ENCODE measurements at places on chromosomes 4 and X. TPM values are rescaled to one million over a fixed set of nuclear protein-coding genes. Genes with fewer than 3 reads are reported as not detected.

The MAGEC1 gene
- not detected for total RNA-seq

The H2BW2 gene
- total RNA-seq, result not detected

The POU3F4 gene
- total RNA-seq, result not detected

The GLUD2 gene
- 0.79 TPM for total RNA-seq

The KCND1 gene
- 0.22 TPM for total RNA-seq

The HTN3 gene
- total RNA-seq, result not detected

The TCEANC gene
- 3.2 TPM for total RNA-seq

The CBR4 gene
- 10.0 TPM for total RNA-seq

The ADH1A gene
- not detected for total RNA-seq

The XAGE2 gene
- total RNA-seq, result not detected

The ADAD1 gene
- total RNA-seq, result not detected

The CFAP47 gene
- total RNA-seq, result not detected

The MAB21L2 gene
- total RNA-seq, result 0.20 TPM

The POLN gene
- total RNA-seq, result 1.3 TPM

The PDZD4 gene
- 0.60 TPM for total RNA-seq

The GAGE2A gene
- not detected for total RNA-seq

GRCh38 chr4:36115312-36115711 lies 129.0 kb downstream of the ARAP2 start:
- DNase-seq, result no peak

DNA sequence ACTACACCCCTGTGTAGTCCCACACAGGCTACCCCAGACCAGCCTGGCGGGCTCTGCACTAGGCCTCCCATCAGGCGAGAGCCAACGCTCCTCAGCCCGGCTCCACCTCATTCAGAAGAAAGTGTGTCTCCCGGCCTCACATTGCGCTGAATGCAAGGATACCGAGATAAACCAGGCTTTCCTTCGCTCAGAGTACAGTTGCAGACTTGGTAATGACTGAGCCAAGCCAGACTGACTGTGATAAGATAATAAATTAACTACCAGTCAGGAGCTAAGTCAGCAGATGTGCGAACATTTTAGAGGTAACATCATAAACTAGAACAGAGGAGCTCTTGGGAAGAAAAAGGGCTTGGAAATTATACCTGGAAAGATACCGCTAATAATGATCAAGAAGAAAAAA lies 397.6 kb downstream of the TRIML1 start:
- no peak for DNase-seq

- DNase-seq, result no peak
Observed at GRCh38 chr4:160038615-160039014, 935.7 kb downstream of the RAPGEF2 start.

DNA sequence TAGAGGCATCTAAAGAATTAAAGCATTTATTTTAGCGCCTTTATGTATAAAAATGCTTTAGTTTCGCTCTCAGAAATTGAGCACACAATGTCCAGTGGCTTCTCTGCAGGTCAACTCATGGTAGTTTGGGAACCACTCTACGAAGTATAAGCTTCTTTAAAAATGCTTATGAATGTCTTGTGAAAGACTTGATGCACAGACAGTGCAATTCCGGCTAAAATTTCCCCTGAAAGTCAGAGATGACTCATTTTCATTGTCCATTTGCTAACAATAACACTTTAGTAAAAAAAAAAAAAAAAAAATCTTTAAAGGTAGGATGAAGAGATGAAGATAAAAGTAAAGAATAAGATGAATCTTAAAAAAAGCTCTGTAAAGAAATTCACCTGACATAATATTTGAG lies 117.2 kb downstream of the PDHA2 start:
- no peak for DNase-seq

- DNase-seq, result no peak
Observed at GRCh38 chr4:15811703-15812337, 33.7 kb downstream of the CD38 start.

DNA sequence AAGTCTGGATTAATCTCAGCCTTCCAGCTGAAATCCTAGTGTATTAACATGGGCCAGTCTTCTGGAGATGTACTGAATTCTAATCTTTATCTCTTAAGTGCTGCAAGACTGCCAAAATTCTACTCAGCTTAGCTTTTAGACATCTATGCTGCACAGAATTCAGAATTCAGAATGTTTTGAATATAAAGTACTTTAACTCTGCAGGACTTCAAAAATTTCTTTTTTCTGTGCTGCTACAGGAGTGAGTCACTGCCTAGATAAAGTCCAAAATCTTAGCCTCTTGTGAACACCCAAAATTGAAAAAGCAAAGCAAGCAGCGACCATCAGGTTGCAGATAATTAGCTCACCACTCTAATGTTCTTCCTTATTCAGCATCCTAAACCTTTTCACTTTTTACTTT lies 1092.6 kb upstream of the PCDH10 start:
- no peak for DNase-seq

- DNase-seq, result no peak
Observed at GRCh38 chrX:132063334-132063733, 40.2 kb downstream of the STK26 start.

DNA sequence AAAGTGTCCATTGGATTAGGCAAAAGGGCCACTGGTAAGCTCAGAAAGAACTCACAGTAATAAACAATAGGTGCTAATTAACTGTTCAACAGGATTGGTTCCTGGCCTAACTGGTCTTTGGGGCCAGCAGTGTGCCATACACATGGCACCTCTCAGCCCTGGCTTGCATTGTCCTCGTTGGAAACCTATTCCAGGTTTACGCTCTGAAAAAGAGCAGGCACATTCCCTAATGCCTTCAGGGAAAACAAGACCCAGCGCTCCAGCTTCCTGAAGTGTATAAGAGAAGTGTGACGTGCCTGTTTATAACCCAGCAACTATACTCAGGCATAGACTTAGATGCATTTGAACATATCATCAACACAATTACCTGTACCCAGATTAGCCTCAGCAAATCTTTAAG lies 51.9 kb upstream of the RBM47 start:
- DNase-seq, result no peak

- no peak for DNase-seq
Observed at GRCh38 chr4:10046471-10046870, 25.2 kb upstream of the SLC2A9 start.

- no peak for DNase-seq
Observed at GRCh38 chrX:15413101-15413500, 28.9 kb upstream of the VEGFD start.

- DNase-seq, result peak; percentile 85
Observed at GRCh38 chr4:10089346-10089745, 27.3 kb downstream of the WDR1 start.

- DNase-seq, result peak; percentile 74
Observed at GRCh38 chr4:82948647-82949204, 48.2 kb downstream of the THAP9 start.

GRCh38 chr4:113760795-113761619 lies 531 bp downstream of the CAMK2D start:
- DNase-seq, result peak; percentile 75

GRCh38 chrX:24277405-24277804 lies 36.5 kb downstream of the SUPT20HL2 start:
- no peak for DNase-seq

- no peak for DNase-seq
Observed at GRCh38 chr4:37728064-37728463, 41.9 kb upstream of the RELL1 start.

DNA sequence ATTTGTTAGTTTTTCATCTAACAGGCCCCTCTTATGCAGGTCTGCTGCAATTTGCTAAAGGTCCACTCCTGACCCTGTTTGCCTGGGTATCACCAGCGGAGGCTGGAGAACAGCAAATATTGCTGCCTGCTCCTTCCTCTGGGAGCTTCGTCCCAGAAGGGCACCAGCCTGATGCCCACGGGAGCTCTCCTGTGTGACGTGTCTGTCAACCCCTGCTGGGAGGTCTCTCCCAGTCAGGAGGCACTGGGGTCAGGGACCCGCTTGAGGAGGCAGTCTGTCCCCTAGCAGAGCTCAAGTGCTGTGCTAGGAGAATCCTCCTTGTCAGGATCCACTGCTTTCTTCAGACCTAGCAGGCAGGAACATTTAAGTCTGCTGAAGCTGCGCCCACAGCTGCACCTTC lies 30.5 kb downstream of the ATRX start:
- no peak for DNase-seq

GRCh38 chrX:143058120-143058519 lies 32.4 kb downstream of the SPANXN4 start:
- DNase-seq, result no peak

- DNase-seq, result no peak
Observed at GRCh38 chr4:127936974-127937373, 28.0 kb downstream of the MFSD8 start.

GRCh38 chr4:23369331-23369730 lies 520.5 kb downstream of the PPARGC1A start:
- no peak for DNase-seq

DNA sequence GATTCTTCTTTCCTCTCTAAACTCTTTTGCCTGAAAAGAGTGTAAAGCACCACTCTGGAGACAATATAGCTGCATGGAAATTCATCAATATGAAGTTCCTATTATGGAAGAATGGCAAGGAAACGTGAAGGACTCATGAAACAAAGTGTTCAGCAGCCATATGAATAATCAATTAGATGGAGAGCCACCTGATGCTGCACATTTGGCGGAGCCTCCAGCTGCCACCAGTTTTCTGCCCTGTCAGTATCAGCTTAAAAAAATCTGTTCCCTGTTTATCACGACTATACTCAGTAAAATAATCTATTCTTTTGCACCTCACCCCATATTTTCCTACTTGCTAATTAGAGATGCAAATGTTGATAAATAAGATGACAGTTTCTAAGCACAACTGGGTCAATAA lies 276.0 kb downstream of the UNC5C start:
- DNase-seq, result no peak

DNA sequence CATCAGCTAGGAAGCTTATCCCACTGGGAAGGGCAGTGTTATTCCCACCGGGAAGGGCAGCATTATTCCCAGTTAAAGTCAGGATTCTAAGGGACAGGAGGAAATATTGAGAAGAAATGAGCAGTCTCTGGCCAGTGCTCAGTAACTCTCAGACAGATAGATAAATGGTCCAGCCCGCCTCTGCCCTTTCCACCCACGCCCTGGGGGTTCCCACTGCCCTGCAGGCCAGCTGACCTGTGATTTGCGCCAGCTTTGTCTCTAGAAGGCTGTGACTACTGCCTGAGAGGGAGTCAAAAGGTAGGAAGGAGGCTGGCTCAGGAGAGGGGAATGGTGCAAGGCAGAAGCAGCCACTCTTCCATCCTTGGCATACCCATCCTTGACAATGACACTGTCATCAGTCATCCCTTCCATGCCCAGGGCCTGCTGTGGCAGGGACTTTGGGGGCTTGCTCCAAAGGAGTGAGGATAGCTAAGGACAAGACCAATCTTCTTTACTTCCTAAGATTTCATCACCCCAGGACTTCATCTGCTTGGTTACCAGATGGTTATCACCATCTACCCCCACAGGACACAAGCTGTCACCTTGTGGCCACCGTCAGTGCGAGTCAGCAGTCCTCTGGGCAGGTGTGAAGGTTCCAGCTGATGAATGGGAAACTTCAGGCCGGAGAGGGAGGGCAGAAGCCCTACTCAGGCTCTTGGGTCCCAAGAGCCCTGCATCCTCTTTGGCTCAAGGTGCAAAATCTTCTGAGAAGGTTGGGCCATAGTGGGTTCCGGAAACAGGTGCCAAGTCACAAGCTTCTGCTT lies 49.5 kb downstream of the SEPSECS start:
- DNase-seq, result no peak

- DNase-seq, result no peak
Observed at GRCh38 chr4:20456407-20456806, 204.7 kb downstream of the SLIT2 start.

GRCh38 chr4:38759113-38759789 lies 23.5 kb downstream of the TLR10 start:
- peak; percentile 67 for DNase-seq

- no peak for DNase-seq
Observed at GRCh38 chr4:37453999-37454800, 209.7 kb downstream of the NWD2 start.

- no peak for DNase-seq
Observed at GRCh38 chrX:54994668-54995351, 822 bp upstream of the PFKFB1 start.

GRCh38 chrX:8721536-8721935 lies 10.4 kb downstream of the ANOS1 start:
- no peak for DNase-seq

- DNase-seq, result no peak
Observed at GRCh38 chr4:81562093-81562492, 90.4 kb upstream of the RASGEF1B start.

GRCh38 chrX:32987142-32987541 lies 224.2 kb downstream of the DMD start:
- DNase-seq, result no peak

- DNase-seq, result no peak
Observed at GRCh38 chrX:77967631-77968030, 1.8 kb downstream of the PGAM4 start.

GRCh38 chr4:106707776-106708463 lies 328.2 kb downstream of the DKK2 start:
- DNase-seq, result no peak

DNA sequence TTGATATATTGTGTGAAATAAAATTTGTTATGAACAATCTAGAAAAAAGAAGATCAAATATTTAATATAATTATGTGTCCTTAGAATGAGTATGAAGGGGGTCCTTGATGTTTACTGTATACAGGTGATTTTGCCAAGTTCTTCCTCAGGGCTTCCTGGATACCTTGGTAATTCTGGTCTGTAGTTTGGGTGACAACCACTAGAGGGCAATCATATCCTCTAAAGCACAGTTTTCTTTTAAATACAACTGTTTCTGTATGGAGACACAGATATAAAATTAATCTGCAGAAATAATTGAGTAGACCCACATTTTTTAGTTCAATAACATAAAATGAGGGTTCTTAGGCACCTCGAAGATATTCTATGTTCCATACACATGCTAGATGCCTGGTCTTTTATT lies 157.7 kb downstream of the SPANXN1 start:
- peak; percentile 30 for DNase-seq

DNA sequence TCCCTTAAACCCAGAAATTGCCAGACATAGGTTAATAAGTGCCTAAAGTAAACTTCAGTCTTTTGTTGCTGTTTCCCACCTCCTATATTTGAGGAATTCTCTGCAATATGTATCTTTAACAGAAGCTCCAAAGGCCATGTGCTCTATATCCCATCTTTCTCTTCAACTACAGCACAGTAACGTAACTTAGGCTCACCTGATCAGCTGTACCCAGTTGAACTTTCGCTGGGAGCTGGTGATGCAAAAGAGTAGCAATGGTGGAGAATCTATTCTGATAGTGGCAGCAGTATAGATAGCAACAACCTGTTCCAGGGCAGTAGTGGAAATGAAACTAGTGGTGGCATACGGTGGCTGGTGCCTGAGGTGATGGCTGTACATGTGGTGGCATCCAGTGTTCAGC lies 33.2 kb upstream of the YTHDC1 start:
- no peak for DNase-seq

GRCh38 chrX:45849261-45849862 lies 648.7 kb upstream of the DIPK2B start:
- peak; percentile 50 for DNase-seq

GRCh38 chr4:5979981-5980380 lies 38.2 kb downstream of the C4orf50 start:
- DNase-seq, result peak; percentile 57

GRCh38 chrX:40950546-40950945 lies 134.7 kb upstream of the USP9X start:
- DNase-seq, result no peak

GRCh38 chrX:15059474-15059873 lies 186.3 kb downstream of the MOSPD2 start:
- no peak for DNase-seq
